ENCODE measurements at places on chromosomes 2 and 18. TPM values are rescaled to one million over a fixed set of nuclear protein-coding genes. Genes with fewer than 3 reads are reported as not detected.

TCF23 gene
- total RNA-seq, result not detected

PPP1R1C gene
- not detected for total RNA-seq

OST4 gene
- total RNA-seq, result 398 TPM

MSH6 gene
- total RNA-seq, result 47.2 TPM

MERTK gene
- total RNA-seq, result 33.6 TPM

SERPINB2 gene
- total RNA-seq, result 0.71 TPM

SF3B6 gene
- total RNA-seq, result 232 TPM

CD8B2 gene
- total RNA-seq, result not detected

GRCh38 chr2:95032868-95033603 lies 7.5 kb downstream of the MAL start:
- no peak for DNase-seq

DNA sequence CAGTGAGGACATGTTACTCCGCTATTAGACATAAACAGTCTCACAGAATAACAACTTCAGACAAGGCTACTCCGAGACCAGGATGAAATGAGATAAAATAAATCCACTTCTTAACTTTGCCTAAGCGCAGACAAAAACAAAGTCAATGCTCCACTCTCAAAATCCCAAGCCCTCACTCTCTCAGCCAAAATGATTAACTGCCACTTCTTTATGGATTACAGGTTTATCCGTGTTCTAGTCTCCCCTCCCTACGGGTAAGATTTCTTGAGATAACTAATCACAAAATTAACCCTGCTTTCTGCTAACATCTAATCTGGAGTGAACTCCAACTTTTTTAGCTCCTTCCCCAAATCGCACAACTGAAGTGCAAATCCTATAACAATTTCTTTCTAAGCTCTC lies 1.1 kb upstream of the CRYGC start:
- no peak for DNase-seq

DNA sequence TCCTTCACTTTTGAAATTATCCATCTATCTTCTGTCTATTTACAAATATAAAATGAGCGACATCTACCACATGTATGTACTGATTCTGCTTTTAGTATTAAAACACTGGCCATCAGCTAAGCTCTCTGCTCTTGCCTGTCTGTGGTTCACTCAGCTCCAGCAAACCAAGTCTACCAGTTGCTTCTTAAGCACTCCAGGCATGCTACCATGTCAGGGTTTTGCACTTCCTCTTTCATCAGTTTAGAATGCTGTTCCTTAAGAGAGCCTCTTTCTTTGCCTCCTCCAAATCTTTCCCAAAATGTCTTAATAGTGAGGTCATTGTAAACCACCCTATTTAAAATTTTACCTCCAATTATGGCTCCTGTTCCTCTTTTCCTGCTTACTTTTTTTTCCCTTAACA lies 59.5 kb downstream of the SCN3A start:
- no peak for DNase-seq

DNA sequence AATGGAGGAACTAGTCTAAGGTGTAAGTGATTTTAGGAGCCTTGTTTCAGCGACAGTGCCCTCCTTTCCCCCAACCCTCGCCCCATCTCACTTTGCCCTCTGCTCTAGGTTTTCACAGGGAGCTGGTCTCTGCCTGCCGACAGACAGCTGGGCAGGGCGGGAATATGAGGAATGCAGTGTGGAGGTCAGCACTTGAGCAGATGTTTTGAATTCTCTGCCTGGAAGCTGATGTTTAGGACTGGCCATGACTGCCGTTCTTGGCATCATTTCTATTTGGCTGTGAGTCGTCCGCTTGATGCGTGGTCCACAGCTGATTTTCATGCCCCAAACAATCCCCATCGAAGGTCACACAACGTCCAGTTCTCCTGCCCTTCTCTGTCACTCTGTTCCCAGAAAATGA lies 55.1 kb upstream of the SIX3 start:
- no peak for DNase-seq

DNA sequence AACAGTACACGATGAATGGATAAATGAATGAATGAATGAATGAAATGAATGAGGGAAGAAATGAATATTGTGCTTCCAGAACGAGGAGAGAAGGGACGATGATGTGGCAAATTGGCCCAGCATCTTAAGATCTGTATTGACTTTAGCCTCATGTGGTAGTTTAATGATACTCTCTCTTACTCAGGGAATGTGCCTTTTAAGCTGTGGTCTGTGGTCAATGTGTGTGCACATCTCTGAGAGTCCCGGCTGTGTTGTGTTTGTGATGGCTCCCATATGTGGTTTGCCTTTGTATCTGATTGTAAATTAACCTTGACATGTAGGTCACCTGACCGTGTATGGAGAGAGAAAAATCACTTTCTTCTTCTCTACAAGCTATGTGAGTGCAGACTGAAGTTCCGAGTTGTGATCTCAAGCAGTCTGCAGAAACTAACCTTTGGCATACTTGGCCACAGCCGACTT lies 91.2 kb downstream of the NEDD4L start:
- DNase-seq, result no peak

DNA sequence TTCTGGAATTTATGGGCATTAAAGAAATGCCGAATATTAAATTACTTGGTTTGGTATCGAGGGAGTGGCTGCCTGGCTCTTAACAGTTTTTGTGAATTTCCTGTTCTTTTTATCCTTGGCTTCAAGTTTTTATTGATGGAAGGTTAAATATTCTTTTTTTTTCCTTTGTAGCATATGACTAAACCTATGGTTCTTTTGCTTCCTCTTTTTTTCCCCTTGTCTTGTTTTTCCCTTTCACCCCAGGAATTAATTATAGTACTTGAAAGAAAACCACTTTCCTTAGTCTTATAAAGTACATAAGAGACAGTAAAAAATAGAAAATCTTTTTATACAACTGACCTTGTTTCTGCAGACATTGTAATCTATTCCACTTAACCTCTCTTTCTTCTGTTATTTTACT lies 42.4 kb downstream of the MGAT5 start:
- DNase-seq, result no peak

DNA sequence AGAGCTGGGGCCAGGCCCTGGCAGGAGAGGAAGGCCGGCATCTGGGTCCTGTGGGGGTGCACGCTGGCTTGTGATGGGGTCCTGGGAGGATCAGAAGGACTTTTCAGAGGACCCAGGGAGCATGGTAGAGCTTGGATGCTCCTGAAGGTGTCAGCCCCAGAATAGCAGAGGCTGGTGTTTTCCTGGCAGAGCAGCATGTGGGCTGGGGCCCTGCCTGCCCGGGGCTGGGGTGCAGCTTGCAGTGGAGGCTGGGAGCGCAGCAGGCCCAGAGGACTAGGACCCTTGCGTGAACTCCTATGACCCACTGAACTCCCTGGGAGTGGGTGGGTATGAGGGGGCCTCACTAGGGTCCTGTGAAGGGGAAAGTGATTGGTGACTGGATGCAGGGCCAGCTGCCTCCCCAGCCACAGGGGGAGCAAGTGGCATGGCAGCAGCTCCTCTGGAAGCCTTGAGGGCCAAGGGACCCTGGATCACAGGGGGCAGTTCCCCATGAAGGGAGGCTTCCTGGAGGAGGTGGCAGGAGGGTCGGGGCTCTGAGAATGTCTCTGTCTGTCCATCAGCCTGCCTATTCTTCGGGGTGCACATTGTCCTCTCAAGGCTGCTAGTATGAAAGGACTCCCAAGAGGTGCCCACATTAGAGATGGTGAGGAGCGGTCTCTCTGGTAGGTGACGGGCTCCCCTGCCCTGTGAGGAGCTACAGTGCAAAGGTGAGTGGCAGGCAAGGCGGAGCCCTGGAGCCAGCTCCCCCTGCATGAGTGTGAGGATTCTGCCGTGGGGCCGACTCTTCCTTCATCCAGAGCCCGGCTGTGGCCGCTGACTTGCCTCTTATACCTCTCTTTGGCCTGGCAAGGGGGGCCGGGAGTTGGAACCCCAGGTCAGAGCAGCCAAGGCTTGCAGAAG lies 249.0 kb downstream of the DYSF start:
- DNase-seq, result no peak

GRCh38 chr2:197498937-197499593 lies 575 bp downstream of the HSPD1 start:
- no peak for DNase-seq

- DNase-seq, result no peak
Measured at GRCh38 chr18:59929621-59930295, 30.0 kb downstream of the PMAIP1 start.

- DNase-seq, result no peak
Measured at GRCh38 chr18:77374446-77374805, 124.8 kb downstream of the GALR1 start.

DNA sequence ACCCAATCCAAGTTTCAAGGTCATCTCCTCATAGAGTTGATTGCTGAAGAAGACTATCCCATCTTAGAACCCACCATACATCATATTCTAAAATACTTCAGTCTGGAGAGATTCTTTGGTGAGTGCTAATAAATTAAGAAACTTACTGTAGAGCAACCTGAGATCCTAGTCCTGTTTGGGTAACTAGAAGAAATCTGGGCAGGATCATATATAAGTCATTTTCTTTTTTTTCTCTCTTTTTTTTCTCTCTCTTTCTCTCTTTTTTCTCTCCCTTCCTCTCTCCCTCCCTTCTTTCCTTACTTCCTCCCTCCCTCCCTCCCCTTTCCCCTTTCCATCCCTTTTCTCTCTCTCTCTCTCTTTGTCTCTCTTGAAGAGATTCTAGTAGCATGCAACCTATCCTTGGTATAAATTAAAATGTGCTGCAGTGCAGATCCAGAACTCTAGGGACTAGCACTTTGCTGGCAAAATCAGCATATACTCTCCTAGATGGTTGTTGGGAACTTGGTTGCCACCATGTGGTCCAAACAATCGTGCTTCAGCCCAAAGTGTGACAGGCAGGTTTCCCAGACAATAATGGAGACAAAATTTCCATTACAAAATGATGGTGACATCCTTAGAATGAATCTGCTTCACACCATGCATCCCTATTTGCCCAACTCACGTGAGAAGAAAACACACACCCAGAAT lies 399.4 kb upstream of the CELF4 start:
- no peak for DNase-seq

GRCh38 chr2:201471732-201472393 lies 20.3 kb downstream of the STRADB start:
- DNase-seq, result no peak

GRCh38 chr2:120909102-120909501 lies 173.4 kb downstream of the GLI2 start:
- no peak for DNase-seq

DNA sequence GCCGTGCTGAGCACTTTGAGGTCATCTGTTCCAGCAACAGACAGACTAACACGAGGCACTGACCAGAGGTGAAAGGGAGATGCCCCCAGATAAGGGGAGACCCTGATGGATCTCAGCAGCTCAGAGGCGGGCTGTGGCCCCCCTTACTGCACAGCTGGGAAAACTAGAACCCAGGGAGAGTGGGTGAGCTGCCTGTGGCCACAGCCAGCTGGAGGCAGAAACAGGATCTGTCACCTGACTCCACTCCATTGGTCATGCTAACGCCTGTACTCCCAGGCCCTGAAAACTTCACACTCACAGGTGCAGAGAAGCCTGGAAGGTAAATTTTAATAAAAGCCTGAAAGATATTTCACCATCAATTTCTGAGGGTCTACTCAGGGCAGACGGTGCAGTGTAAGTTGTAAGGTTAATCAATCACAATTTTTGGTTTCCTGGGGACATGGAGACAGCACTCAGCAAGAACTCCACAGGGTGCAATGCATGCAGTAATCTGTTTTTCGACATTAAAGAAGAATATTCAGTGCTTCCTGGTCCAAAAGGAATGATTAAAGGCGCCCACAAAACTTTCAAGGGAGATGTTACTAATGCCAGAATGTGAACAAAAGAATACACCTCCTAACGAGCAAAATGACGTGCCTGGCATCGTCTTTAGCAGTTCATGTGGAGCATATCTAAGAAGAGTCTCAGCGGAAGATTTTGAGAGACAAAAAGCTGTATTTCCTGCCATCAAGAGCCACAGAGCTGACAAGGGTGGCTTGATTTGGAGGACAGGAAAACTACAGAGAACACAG lies 173.4 kb downstream of the EIPR1 start:
- no peak for DNase-seq

DNA sequence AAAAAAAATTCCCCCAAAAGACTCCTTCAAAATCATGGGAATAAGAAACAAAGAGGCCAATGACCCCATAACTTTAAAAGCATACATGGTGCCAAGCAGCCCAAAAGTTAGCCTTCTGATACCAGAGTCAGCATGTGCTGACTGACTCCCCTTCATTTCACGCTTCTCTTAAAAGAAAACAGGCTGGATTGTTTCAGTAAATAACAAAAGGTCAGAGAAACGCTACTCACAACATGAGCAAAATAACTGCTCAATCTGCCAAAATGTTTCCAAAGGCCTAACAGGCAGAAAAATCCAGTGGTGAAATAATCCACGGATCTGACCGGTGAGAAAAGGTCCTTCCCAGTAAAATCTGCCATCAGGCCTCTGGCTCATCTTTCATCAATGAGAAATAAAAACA lies 71.6 kb downstream of the BCL2 start:
- DNase-seq, result no peak

DNA sequence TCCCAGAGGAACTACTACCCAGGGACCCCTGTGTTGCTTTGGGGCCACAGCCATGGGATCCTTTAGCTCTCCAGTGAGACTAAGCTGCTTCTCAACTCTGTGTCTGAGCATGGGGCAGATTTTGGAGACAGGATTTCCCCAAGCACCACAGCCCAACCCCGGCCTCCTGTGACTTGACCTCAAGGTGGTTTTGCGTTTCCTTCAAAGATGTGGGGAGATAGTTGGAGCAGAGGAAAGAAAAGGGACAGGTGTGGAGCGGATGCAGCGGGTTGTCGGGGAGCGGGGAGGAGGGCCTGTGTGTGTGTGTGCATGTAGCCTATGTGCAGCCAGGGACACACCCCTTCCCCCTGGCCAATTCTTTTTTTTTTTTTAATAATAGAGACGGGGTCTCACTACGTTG lies 10.2 kb downstream of the ARID5A start:
- no peak for DNase-seq

All from pulmonary artery endothelial cell (primary cell).